ENCODE measurements at places on chromosomes 6 and 20.

DNA sequence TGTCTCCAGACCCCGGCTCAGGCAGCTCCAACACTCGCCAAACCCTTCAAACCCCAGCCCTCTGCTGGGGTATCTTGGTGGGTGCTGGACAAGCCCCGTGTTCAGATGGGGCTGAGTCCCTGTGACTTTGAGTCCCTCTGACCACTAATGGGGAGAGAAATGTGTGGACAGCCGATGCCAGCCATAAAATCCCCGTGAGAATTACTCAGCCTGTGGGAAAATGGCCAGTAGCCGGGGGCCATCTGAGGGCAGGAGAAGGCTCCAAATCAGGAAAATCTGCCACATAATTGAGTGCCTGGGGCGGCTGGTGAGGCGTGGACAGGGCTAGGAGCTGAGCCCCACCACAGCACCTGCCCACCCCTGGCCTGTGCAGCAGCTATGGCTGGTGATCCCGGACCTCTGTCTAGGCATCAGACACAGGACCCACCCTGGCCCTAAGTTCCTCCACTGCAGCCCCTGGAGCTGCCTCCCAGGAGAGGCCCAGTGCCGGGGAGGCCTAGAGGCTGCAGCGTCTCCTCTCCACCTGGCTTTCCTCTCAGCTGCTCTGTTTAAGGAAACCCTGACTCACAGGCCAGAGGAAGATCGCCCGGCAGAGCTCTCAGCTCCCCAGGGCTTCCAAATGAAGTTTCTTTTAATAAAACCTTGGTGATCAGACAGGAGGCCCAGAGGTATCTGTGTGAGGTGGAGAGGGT lies 53.7 kb upstream of the SLCO4A1 start:
- DNase-seq, result no peak

DNA sequence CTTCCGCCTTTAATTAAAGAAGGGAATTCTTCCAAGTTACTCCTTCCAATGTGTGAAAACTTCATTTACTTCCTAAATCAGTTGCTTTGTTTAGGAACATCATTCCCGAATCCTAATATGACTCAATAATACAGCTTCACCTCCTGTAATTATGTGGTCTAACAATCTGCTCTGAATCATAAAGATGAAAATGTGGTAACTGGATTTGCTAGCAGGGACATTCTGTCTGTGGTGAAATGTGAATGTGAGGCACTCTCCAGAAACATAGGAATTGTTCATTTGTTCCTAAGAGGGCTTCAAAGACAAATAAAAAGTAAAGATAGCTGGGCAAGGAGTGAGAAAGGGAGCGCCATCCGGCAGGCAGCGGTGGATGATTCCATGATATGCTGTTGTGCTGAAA lies 678.1 kb downstream of the KIF16B start:
- no peak for DNase-seq

DNA sequence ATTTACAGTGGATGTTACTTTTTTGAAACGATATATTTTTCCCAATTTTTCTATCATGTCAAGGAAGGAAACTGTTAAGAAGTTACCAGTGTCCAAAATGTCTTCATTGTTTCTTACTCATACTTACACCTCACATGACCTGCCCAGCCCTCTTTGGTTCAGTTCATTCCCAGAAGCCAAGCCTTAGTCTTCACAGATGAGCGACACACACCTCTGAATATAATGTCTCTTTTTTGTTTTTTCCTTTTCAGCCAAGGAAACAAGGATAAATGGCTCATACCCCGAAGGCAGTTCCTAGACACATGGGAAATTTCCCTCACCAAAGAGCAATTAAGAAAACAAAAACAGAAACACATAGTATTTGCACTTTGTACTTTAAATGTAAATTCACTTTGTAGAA lies 225.2 kb downstream of the SMOC2 start:
- no peak for DNase-seq

- peak; percentile 65 for DNase-seq
Measured at GRCh38 chr6:107318100-107318736, 141.1 kb downstream of the PDSS2 start.

DNA sequence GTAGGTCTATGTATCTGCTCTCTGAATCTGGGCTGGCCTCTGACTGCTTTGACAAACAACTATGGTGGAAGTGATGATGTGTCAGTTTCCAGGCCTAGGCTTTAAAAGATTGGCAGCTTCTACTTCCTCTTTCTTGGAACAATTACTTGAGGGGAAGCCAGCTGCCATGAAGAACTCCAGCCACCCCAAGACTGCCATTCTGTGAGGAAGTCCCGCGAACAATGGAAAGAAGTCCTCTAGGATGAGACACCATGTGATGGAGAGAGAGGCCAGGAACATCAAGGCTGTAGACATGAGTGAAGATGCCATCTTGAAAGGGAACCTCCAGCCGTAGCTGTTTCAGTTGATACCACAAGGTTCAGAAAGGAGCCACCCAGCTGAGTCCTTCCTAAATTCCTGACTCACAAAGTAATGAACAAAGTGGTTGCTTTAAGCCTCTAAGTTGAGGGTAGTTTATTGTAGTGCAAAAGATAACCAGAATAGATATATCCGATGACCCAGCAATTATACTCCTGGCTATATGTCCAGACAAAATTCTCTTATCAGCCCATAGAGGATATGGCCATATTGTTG lies 15.3 kb upstream of the TCF15 start:
- DNase-seq, result peak; percentile 53

DNA sequence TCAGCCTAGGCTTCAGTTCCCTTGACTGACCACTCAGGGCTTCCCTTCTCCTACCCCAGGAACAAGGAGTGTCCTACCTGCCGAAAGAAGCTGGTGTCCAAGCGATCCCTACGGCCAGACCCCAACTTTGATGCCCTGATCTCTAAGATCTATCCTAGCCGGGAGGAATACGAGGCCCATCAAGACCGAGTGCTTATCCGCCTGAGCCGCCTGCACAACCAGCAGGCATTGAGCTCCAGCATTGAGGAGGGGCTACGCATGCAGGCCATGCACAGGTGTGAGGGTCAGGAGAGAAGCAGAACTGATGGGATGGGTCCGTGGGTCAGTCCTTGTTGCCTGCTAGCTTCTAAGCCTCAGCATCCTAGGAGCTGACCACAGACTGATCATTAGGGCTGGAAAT lies 1.6 kb downstream of the RING1 start:
- DNase-seq, result no peak

DNA sequence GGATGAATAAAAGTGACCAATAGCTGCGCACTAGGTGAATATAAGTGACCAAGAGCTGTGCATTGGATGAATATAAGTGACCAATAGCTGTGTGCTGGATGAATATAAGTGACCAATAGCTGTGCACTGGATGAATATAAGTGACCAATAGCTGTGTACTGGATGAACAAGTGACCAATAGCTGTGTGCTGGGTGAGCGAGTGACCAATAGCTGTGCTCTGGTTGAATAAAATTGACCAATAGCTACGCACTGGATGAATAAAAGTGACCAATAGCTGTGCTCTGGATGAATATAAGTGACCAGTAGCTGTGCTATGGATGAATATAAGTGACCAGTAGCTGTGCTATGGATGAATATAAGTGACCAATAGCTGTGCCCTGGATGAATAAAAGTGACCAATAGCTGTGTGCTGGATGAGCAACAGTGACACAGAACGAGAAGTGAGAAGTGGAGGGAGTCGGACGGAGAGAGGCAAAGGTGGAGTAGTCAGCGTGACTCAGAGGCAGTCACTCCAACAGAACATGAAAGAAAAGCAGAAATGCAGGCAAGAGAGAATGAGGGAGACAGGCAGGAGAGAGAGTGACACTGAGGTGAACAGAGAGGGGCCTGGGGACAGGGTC lies 38.5 kb downstream of the RBM38 start:
- peak; percentile 88 for DNase-seq

DNA sequence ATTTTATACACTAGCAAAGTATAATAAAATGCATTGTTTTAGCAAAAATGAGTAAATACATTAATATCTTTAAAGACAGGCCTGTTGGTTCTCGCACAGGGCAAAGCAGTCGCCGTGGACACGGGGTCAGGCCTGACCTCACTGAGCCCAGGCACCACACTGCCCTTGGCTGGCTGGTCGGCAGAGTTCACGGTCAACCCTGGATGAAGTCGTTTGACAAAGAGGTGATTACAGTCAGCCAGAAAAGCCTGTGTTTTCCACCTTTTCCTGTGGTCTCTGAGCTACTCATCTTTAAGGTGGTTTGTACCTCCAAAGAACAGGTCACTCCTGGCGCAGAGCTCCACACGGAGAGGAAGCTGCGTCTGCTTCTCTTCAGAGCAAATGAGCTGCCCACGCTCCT lies 191.5 kb downstream of the DLL1 start:
- DNase-seq, result no peak

- no peak for DNase-seq
Measured at GRCh38 chr6:14716499-14717146, 529.2 kb upstream of the JARID2 start.

DNA sequence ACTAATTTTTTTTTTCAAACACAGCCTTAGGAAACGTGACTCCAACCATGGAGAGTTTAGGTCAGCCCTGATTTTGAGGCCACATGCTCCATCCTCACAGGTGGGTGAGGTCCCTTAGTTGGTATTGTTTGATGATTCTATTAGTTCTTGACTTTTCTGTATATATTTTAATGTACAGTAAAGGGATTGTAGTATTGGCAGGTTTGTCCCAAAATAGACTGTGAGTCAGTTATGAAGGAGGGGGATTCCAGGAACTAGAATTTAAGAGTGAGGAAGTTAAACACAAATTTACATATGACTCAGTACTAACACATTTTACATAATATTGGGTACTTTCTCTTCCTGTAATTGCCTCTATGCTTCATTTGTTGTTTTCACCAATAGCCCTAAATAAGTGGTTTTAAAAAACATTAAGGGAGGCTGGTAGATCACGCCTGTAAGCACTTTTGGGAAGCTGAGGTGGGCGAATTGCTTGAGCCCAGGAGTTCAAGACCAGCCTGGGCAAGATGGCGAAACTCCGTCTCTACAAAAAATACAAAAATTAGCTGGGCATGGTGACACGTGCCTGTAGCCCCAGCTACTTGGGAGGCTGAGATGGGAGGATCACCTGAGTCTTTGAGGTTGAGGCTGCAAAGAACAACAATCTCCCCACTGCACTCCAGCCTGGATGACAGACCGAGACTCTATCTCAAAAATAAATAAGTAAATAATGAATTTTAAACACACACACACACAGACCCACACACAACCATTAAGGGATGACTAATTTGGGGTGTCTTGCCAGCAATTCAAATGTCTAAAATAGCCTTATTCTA lies 81.8 kb downstream of the SGK1 start:
- peak; percentile 94 for DNase-seq

DNA sequence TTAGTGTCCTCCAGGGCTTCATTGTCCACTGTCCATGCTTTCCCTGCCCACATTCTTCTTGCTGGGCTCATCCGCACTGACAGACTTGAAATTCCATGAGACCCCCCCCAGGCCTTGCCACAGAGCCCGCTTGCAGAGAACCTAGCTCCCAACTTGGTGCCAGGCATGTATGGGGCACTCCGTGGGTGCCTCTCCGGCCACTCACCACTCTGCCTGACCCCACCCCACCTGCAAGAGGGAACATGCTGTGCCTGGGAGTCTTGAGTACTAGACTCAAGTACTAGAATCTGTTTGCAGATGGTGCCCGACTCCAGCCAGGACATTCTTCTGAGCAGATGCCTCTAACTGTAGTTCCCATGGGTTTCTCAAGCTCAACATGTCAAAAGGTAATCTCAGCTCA lies 47.9 kb downstream of the TRERF1 start:
- no peak for DNase-seq

GRCh38 chr6:123640567-123641187 lies 3.9 kb upstream of the TRDN start:
- no peak for DNase-seq
